ENCODE measurements at places on chromosomes 6 and 20.

DNA sequence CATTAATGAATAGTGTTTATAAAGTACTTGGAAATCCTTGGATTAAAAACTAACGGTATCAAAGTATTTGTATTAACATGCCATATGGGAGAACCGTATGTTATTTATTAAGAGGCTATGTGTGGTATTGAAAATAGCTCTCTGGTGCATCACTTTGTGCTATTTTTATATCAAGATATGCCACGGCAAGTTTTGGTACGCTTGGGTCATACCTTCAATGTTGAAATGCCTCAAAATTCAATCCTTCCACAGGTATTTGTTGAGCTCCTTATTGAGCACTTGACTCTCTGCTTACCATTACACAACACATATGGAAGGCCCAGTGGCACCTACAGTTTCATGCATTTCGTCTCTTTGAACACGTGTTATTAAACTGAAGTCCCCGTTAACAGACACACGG lies 647.9 kb downstream of the KIF16B start:
- no peak for DNase-seq

DNA sequence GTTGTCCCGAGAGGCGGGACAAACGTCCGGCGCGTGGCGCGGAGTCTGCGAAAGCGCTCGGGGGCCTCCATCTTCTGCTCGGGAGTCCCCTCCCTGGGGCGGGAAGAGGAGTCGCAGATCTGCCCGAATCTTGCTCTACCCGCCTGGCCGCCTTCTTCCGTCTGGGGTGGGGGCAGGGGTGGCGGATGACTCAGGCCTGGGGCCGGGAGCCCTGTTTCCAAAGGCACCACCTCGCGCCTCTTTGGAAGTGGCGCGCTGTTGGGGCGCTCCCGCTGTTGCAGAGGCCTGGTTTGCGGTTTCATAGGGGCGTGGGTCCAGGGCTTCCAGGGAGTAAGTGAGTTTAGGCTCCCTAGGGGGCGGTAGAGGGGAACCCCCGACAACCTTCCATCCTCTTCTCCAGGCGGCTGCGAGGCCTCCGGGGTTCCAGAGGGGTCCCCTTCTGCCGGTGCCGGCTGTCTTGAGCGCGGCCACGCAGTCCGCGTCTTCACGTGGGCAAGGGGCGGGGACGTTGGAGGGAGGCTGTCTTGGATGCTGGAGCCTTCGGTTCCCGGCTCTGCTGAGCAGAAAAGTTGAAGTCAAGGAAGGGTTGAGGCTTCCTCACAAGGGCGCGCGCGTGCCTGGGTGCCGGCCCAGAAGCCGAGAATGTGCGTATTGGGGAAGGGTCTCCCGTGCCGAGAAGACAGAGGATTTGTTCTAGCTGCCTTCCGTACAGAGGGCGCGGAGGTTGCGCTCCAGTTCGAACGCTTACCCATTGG lies 2.6 kb upstream of the TFAP2C start:
- no peak for DNase-seq

GRCh38 chr20:43972051-43972450 lies 57.4 kb downstream of the TOX2 start:
- no peak for DNase-seq

GRCh38 chr20:35001596-35002362 lies 46.1 kb downstream of the MYH7B start:
- no peak for DNase-seq

GRCh38 chr6:119193707-119194106 lies 115.2 kb upstream of the FAM184A start:
- DNase-seq = no peak

- no peak for DNase-seq
Measured at GRCh38 chr6:137736911-137737310, 130.1 kb upstream of the TNFAIP3 start.

- no peak for DNase-seq
Measured at GRCh38 chr6:117870486-117871242, 36.4 kb upstream of the SLC35F1 start.

- DNase-seq = no peak
Measured at GRCh38 chr20:58715801-58716475, 23.3 kb downstream of the NPEPL1 start.

DNA sequence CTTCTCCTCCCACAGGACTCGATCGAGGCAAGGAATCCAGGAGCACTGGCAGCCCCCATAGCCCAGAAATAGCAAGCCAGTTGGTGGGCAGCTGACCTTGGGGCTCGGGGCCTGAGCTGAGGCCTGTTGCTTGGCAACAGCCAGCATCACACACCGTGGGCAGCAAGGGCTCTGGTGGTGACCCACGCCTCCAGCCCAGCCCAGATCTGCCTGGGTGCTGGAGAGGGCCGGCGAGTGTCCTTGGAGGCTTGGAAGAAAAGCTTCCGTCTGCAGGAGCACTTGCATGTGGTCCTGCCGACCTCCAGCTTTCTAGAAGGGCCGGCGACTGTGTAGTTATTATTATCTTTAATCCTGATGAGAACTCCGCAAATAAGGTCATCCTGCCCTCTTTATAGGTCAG lies 67.3 kb downstream of the STK35 start:
- no peak for DNase-seq

- no peak for DNase-seq
Measured at GRCh38 chr6:131937226-131937625, 13.9 kb downstream of the CCN2 start.

- no peak for DNase-seq
Measured at GRCh38 chr6:17902974-17903373, 84.5 kb downstream of the KIF13A start.

DNA sequence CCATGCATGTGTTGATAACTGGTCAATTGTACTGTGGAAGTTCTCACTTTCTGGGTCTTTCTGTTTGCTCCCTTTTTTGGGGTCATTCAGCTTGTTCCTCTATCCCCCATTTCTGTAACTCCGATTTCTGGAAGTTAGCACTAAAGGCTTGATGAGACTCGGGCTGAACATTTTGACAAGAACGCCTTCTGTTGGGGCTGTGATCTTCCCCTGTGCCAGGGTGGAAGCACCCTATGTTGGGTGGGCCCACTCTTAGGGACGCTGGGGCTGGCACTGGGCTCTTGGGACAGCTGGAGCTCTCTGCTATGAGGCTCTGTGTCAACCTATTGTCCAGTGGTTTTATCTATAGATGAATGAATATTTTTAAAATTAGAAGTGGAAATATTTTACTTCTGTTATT lies 60.1 kb upstream of the FRMD1 start:
- DNase-seq = no peak

- DNase-seq = no peak
Measured at GRCh38 chr20:2914160-2914559, 40.9 kb downstream of the PTPRA start.

DNA sequence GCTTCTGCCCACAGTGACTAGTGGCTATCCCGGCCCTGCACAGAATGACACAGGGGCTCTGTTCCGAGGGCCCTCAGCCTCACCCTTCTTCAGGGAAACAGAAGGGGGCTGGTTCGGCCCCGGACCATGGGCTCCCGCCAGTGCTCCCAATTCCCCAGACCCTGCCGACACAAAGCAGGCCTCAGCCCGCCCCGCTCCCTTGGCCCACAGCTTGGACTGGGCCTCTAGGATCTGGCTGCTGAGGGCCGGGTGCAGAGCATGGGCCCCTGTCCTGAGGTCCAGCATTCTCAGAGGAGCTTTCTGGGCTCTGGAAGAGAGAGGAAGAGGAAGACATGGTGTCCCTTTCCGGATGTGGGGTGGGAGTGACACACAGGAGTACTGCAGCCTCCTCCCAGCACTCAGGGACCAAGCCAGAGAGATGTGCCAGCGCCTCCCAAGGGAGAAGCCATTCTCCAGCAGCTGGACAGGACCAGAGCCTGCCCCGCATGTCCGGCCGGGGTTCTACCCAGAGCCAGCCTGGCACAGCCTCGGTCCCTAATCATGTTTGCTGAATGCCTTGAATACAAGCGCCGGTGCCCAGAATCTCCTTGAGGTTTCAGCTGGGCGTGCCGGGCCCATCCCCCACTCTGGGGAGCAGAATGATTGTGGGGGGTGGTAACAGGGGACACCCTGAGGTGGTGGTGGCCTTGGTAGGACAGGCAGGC lies 23.9 kb downstream of the C20orf203 start:
- DNase-seq = no peak

- no peak for DNase-seq
Measured at GRCh38 chr20:5945963-5946362, 4.4 kb downstream of the TRMT6 start.

GRCh38 chr20:38692436-38693411 lies 31.6 kb upstream of the SLC32A1 start:
- no peak for DNase-seq

GRCh38 chr6:150417899-150418826 lies 49.4 kb downstream of the IYD start:
- DNase-seq = no peak

DNA sequence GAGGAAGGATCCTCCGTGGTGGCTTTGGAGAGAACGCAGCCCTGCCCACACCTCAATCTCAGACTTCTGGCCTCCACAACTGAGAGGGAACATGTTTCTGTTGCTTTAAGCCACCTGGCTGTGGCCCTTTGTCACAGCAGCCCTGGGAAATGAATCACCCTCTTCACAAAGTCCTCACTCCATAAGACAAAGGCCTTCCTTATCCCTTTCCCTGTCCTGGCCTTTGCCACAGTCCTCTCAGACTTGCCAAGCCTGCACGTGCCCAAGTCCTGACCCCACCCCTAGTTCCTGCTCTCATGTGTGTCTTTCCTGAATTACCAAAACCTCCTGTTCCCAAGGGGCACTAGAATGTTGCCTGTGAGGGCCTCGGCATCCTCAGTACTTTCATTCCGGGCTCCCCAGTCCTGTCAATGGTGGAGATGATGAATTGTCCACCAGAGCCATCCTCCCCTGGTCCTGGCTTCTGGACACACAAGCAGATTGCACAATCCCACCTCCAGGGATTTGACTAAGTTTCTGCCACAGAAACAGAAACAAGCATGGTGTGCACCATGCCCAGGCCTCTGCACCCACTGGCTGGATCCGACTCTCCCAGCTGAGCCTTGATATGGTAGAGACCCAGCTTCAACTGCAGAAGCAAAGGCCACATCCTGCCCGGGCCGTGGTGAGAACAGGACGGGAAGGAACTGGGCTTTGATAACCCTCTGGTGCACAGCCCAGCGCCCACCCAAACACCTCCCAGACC lies 232.6 kb upstream of the PDE10A start:
- DNase-seq = no peak

DNA sequence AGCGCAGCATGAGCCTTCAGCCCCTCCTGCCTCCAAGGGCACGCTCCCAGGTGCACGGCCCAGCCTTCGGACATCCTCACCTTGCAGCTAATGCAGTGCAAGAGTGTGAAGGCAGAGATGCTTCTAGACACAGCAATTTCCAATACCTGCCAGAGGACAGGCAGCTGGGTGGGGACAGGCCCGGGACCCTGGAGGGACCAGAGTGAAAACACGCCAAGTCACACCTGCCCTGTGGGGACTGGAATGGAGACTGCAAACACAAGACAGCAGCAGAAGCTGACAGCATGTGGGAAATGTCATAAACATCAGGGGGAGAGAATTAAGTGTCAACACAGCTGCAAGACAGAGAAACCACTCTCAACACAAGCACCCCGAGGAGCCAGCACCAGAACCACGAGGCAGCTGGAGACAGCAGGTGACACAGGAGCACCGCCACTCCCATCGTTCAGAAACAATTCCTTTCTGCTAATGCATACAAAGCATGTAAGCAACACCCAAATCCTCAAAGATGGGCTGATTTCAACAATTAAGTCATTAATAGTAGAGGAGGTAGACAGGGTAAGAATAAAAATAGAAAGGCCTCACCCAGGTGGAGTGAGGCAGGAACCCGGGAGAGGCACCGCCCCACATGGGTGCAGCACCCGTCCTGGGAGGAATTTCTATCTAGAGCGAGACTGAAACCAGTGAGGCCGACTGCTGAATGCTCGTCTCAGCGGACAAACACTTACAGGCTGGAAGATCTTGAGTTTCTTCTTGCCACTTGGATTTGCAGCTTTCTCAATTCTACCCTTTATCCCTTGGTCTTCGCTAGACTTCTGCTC lies 17.1 kb downstream of the DIDO1 start:
- no peak for DNase-seq

DNA sequence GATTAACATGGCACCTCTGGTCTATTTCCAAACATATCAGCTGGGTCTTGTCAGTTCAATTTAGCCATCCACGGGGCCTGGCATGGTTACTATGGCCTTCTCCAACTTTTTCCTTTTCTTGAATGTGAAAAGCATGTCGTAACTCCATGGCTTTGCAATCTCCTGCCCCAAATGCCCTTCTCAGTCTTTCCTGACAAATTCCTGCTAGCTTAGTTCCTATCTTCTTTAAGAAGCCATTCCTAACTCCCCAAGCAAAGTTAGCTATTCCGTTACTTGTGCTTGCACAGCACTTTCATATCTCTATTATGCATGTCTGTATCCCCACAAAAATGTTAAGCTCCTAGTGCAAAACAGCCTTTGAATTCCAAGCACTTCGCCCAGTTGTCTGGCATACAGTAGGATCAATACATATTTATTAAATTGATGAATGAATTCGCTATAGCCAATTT lies 105.6 kb downstream of the AIG1 start:
- no peak for DNase-seq
